ENCODE measurements at places on chromosomes 2 and 18.

- no peak for DNase-seq
Measured at GRCh38 chr18:46190667-46191066, 86.5 kb downstream of the HAUS1 start.

DNA sequence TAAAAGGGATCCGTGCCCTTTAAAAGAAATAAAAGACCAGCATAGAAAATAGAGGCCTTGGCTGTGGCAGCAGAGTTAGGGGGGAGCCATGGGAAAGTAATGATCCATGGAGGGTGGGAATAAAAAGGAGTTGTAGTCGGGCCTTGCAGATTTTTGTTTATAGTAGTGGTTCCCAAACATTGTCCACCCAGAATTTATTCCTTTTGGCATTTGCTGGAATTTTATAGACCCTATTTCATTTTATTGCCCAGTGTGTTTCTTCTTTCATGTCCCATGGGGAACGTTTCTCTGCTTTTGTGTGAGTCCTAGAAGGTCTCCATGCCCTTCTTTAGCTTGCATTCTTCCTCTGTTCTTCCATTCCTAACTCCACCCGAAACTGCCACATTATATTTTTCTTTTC, 222.2 kb downstream of the LTBP1 start:
- DNase-seq: no peak

DNA sequence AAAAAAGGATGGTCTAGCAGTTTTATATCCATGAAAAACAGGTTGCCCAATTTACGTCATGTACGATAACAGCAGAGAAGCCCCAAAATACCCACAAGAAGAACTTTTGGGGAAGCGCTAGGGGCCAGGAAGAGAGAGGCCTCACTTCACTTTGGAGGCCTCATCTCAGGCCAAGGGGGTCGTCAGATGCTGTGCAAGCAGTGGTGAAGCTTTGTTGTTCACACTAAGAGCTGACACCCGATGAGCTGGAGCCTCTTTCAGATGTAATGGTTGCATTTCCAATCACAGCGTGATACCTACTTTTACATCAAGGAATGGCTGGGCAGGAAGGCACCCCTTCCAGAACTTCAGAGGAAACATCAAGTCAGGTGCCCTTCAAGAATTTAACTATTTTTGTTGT, 242.3 kb upstream of the PXDN start:
- no peak for DNase-seq

GRCh38 chr2:227570615-227571014, 28.1 kb upstream of the SCYGR2 start:
- no peak for DNase-seq

DNA sequence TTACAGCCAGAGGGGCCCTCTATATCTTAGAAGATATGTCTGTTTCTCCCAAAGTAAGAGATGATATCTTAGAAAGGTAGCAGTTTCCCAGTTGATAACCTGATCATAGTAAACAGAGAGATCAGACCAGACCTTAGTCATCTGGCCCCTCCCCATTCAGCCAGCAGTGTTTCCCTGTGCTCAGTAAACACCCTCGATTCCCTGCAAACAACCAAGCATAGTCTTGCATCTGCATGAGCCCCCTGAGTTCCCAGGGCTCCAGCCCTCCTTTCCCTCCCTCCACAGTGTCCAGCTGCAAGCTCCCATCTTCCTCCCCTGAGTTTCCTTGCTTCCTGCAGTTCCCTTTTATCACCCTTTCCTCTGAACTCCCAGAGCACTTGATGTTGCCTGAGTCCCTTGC, 20.3 kb downstream of the NRP2 start:
- no peak for DNase-seq

Data from GM03348 (cell line).